ENCODE measurements at places on chromosomes 6 and 20.
A peak's percentile ranks its signal among the peaks of the same experiment; 100 is the strongest.

DNA sequence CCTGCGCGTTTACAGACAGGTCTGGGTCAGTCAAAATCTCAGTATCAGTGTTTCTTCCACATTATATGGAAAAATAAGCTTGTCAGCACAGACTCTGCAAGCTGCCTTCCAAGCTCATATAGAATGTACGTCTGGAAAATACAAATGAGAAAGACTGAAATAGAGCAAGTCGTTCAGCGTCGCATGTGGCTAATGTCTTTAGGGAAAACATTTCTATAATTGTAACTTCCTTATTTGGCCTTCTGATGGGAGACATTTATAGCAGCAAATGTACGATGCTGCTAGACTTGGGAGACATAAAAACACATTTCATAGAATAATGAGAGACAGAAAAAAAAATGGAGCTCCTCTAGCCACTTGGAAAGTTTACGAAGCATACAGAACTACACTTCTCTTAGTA, 122.2 kb downstream of the KIF16B start:
- no peak for DNase-seq

GRCh38 chr6:77089776-77090175, 373.5 kb downstream of the HTR1B start:
- DNase-seq = no peak

DNA sequence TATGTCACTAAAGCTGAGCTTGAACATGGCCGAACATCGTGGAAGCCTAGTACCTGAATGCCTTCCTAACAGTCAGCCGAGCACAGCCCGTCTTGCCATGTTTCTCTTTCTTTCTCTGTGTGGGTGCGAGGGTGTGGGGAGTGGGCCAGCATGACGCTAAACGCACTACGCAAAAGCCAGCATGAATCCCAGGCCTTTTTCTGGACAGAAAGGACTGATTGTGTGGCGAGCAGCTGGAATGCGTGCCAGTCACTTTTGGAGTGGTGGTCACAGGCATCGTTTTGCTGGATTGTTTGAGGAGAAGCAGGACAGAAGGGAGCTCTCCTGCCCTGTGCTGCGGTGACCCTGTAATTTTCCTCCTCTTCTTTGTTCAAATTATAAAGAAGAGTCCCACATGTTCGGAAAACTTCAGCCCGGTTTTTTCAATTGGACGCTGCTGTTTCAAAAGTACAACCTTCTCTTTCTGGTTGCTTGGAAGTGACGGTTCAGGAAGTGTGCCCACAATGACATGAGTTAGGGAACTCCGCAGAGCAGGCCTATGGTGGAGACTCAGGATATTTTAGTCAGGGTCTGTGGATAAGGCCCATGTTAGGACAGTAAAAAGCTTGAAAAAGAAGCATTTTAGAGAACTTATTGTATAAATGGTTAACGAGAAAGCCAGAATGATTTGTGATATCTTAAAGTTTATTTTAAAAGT, 54.3 kb downstream of the PDE7B start:
- DNase-seq = no peak

DNA sequence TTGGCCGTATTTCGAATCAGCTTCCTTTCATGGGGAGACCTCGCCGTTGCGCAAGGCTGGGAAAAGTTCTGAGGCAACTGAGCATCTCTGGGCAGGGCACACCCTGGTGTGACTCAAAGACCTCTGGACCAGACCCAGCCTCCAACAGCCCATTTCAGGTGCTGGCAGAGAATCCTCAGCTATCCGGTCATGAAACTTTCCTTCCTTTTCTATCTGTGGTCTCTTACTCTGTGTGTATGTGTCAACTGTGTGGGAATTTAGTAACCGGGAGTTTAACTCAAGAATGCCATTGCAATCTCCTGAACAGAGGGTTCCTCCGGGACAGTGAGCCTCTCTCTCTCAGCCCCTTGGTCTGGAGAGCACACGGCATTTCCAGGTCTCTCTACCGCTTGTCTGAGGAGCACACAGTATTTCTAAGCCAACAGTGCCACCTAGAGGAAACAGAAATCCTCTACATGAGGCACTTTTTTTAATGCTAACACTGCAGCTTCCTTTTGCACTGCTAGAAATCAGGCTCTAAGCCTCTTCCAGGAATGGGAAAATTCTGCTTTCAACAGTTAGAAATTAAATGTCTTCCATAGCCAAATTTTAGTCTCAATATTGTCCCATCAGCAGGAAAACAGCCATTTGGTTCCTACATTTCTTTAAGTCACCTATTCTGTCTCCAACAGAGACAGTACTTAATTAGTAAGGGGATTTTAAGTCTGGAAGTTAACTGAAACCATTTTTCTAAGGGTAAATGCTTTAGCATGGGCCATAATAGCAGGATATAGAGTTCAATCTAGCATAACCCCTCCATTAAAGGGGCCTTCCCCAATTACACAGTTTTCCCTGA, 32.7 kb downstream of the PLN start:
- peak; percentile 30 for DNase-seq

- DNase-seq = no peak
These were observed 21.2 kb downstream of the C6orf132 start for GRCh38 chr6:42120895-42121865.

DNA sequence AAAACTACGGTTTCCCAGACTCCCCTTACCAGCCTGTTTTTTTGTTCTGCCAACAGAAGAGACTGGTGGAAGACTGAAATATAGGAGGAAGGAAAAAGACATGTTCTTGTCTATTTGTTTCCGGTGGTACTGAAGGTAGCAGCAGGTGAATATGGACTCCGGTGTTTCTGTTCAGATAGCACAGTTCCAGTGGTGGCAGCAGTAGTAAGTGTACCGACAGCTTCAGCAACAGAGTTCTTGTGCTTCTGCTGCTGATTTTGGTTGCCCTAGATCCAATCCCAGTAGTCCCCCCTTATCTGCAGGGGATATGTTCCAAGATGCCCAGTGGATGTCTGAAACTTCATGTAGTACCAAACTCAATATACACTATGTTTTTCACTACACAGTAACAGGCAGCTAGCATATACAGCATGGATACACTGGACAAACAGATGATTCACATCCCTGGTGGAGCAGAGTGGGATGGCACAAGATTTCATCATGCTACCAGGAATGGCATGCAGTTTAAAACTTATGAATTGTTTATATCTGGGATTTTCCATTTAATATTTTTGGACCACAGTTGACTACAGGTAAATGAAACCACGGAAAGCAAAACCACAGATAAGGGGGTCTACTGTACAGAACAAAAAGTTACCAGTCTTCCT, 301.8 kb downstream of the BTBD9 start:
- DNase-seq = no peak

- no peak for DNase-seq
These were observed 473.5 kb upstream of the SPTLC3 start for GRCh38 chr20:12535316-12535715.

GRCh38 chr6:18363746-18364145, 23.4 kb upstream of the RNF144B start:
- no peak for DNase-seq

All from left cardiac atrium (tissue), 4 donors.